ENCODE measurements at places on chromosomes 4 and X.

- no peak for DNase-seq
These were observed 220.9 kb downstream of the SLC7A11 start for GRCh38 chr4:138021139-138021830.

DNA sequence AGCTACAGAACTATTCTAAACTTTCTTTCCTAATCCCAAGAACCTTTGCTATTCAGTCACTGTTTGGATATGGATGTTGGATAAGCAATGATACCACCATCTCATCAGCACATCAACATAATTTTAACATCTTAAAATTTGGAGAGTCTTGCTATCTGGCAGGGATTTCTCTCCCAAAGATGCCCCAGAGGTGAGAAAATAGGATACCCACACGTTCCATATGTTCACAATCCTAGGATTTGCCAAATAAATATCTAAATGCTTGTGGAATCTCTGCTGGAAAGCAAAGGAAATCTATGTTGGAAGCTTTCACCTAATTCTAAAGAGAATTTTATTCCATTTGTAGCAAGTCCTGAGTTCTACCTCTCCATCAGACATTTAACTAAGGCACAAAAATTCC lies 24.4 kb downstream of the SOWAHB start:
- no peak for DNase-seq

DNA sequence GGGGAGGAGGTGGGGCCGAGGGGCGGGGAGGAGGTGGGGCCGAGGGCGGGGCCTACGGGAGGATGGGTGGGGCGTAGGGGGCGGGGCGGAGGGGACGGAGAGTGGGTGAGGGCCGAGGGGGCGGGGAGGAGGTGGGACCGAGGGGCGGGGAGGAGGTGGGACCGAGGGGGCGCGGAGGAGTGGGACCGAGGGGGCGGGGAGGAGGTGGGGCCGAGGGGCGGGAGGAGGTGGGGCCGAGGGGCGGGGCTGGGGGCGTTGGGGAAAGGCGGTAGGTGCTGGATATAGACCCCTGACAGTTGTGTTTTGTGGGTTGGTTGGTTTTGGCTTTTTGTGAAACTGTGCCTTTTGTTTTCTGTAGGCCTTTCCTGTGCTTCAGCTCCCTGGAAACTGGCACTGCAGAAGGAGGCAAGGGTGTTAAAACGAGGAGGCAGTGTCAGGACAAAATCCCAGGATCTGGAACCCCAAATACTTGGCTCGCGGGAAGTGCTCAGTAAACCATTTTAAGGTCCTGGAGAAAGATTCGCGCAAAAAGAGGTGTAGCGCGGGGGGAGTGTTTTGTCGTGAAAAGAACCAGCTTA lies 580 bp upstream of the MMGT1 start:
- DNase-seq, result peak; percentile 70

DNA sequence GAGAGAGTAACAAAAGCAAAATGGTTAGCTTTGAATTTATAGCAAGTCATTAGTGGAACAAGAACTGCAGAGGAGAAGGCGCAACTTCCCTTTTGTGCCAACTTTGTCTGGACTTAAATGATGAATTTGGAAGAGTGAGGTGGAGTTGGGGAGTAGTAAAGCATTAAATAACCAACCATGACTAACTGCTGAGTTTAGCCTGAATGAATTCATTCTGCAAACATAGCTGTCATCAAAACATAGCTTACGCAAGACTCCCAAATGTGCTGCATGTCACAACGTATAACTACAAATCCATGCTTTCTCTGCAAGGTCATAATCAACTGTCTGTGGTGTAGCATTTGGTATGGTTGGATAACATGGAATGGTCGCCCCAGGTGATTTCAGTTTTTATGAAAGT lies 75.9 kb upstream of the RPL34 start:
- DNase-seq, result no peak

GRCh38 chr4:76525751-76526150 lies 90.7 kb downstream of the SHROOM3 start:
- DNase-seq, result no peak

GRCh38 chr4:3346146-3346545 lies 53.3 kb downstream of the RGS12 start:
- DNase-seq, result no peak

DNA sequence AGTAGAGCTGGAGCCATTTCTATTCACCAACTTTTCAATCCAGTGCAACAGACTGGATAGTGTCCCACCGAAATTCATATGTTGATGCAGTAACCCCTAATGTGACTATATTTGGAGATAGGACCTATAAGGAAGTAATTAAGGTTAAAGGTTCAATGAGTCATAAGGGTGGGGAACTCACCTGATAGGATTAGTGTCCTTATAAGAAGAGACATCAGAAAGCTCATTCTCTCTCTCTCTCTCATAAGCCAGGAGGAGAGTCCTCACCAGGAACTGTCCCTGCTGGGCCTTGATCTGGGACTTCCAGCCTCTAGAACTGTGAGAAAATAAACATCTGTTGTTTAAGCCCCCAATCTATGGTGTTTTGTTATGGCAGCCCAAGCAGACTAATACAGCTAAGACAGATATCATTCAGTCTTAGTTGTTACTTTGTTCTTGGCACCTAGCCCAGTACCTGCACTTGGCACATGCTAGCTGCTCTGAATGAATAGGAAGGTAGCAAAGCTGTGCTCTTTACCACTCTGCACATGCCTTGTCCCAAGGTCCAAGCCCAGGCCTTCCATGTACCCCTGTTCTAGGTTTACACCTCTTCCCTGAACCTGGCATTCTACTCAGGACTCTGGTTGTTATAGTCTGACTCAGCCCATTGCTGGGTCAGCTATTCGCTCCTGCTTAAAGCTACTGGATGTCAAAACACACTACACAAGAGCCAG lies 19.2 kb upstream of the BRS3 start:
- no peak for DNase-seq

GRCh38 chr4:52660643-52661042 lies 1.5 kb upstream of the USP46 start:
- no peak for DNase-seq

GRCh38 chr4:112633477-112634235 lies 3.1 kb downstream of the ZGRF1 start:
- DNase-seq, result no peak

- DNase-seq, result no peak
These were observed 1741.0 kb upstream of the PCDH10 start for GRCh38 chr4:131408102-131408501.

- DNase-seq, result no peak
These were observed 61.0 kb downstream of the HPRT1 start for GRCh38 chrX:134520860-134521390.

DNA sequence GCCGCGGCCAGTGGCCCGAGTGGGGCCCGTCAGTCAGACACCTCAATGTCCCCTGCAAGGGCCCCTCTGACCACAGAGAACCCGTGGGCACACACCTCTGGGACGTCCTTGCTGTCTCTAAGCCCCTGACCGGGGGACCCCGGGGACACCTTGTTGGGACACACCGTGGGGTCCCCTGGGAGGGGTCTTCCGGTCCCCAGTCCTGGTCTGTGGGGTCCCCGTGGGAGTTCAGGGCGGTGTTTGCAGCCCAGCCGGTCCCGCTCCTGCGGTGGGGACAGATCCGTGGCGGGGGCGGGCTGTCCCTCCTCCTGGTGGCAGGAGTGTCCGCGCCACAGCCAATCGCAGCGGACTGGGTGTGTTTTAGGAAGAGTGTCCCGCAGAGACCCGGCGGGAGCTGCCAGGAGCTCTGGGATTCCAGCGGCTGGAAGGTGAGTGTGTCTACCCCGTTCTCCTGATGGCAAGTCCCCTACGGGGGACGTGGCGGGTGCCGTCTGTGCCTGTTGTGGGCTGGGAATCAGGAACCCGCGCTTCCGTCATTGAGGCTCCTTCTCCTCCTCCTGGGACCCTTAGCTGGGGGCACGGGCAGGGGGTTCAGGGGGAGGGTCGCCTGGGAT lies 5.1 kb upstream of the PLCXD1 start:
- no peak for DNase-seq

DNA sequence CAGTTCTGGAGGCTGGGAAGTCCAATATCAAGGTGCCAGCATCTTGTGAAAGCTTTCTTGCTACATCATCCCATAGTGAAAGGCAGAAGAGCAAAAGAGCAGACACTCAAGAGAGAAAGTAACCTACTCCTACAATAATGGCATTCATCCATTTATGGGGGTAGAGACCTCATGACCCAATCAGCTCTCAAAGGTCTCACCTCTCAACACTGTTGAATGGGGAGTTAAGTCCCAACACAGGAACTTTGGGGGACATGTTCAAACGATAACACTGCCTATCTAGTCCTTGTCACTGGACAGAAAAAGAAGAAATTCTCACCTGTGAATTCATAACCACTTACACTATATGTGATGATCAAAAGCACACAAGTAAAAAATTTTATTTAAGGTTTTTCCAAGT lies 6.6 kb upstream of the NFKB1 start:
- DNase-seq, result no peak

DNA sequence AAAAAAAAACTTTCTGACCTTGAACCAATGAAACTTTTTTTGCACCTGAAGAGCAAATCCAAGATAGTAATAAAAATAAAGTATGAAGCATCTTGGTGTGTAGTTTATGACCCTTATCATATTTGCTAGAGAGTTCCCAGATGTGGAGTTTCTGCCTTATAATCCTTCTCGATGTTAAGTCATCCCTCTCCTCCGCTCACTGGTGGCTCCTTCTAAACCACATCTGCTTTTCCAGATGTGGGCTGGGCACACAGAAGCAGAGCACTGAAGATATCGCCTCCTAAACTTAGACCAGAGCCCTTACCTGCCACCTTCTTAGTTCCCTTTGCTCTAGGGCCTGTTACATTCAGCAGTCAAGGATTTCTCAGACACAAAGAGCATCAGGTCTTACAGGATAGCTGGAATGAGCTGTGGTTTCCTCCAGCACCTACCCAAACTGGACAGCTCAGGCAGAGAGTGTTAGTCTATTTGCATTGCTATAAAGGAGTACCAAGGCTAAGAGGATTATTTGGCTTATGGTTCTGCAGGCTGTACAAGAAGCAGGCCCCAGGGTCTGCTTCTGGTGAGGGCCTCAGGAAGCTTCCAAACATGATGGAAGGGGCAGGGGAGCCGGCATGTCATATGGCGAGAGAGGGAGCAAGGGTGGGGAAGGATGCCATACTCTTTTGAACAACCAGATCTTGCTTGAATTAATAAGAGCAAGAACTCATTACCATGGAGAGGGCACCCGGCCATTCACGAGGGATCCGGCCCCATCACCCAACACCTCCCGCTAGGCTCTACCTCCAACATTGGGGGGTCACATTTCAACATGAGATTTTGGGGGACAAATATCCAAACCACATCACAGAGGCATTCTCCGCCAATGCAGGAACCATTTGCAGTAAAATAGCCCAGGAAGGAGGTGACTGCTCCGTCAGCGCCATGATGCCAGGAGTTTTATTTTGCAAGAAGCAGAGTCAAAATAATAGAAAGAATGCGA lies 75.6 kb upstream of the HELT start:
- DNase-seq, result no peak

GRCh38 chr4:80610845-80611677 lies 275.5 kb downstream of the CFAP299 start:
- no peak for DNase-seq

DNA sequence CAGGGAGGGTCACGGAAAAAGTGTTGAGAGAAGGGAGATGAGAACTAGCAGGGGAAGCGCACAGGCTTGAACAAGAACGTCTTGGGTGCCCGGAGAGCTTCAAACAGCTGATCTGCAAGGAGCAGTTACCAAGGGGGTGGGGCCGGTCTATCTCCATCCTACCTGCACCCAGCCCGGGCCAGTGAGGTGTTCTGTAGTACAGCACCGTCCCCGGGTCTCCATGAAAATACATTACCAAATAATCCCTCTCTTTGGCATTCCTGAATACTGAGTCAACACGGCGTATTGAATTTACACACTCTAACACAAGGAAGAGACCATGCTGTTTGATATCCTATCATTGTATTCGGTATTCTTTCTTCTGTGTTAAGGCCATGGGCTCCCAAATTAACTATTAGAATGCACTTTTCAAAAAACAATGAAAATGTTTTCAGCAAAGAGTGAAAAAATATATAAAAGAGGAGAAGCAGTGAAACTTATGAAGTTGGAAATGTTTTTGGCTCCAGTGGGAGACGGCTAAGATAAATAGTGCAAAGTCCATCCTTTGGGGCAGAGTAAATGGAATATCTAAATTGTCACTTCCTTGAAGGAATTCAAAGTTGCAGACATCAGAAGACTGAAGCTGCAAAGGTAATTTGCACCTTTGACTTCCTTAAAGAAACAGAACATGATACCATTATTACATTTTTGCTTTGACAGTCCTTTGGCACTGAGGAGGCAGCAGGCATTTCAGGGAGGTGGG lies 90.3 kb downstream of the DHRSX start:
- no peak for DNase-seq

DNA sequence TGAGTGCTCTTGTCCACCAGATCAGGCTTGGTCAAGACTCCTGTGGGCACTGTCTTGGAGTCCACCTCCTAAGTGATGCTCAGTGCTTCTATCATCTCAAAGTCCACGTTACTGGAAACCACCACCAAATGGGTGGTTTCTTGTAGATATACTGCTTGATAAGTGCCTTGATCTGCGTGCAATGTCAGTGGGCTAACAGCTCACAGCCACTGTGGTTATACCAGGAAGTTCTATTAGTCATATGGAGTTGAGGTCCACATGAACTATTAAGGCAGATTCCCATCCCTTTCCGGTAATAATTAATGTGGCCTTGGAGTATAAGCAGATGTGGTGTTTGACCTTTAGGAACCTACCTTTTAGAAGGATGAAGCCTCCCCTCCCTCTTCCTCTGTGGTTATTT lies 161.9 kb downstream of the ZNF518B start:
- no peak for DNase-seq

DNA sequence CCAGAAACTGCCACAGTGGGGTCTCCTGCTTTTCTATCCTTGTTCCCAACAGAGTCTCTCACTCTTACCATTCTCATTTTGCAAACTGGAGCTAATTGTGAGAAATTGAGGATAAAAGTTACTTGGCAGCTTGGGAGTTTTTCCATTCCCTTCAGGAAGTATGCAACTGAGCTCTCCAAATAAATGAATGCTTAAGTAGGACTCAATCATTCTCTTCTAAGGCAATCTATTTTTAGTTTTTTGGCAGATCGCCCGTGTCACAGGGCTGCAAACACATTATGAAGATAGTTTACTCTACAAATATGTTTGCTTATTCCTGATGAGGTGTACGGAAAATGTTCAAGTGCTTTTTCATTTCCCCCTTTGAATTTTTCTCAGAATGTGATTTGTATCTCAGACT lies 5.3 kb downstream of the ASB11 start:
- no peak for DNase-seq

DNA sequence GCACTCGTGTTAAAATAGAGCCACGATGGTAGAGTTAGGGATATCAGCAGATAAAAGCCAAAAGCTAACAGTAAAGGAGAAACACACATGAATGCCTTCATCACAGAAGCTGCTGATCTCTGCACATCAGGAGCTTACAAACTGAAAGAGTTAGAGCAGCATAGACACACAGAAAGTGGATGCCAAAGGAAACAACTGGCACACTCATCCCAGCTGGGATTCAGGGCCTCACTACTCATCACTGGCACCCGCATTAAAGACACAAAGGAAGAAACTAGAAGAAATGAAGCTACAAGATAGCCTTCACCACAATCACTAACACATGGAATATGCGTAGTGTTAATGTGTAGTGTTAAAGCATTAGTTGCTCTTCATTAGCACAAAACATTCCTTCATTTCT lies 156.4 kb upstream of the TBL1X start:
- DNase-seq, result no peak

Measured in activated CD4-positive, alpha-beta T cell treated with anti-CD3 and anti-CD28 coated beads for 4 hours (primary cell).